Activated naive CD8-positive, alpha-beta T cell treated with anti-CD3 and anti-CD28 coated beads for 36 hours (primary cell): ENCODE measurements at places on chromosomes 12 and 14. TPM values are rescaled to one million over a fixed set of nuclear protein-coding genes. Genes with fewer than 3 reads are reported as not detected.

DNA sequence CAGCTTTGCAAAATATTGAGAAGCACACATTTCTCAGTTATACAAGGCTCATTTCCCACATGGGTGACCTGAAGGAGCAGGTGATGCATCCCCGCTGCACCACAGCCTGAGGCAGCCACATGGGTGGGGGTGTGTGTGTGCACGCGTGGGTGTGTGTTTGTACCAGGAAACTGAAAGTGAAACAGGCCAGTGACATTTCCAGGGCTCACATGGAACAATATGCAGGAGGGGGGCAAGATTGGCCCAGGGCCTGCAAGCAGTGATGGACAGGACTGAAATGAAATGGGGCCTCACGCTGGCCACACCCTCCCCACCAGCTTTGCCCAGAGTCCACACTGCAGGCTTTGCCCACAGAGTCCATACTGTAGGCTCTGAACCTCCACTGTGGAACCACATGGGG lies 154.2 kb upstream of the PARP11 start:
- no peaks in the 10 kb centered on the region for H3K27me3 ChIP-seq
- peaks cover 34% of the 10 kb centered on the region for H3K4me1 ChIP-seq
- peak overlapping the region; percentile 77 for H3K27ac ChIP-seq
- H3K36me3 ChIP-seq, result no peaks in the 10 kb centered on the region
- no peak overlapping the region for H3K4me3 ChIP-seq

GRCh38 chr12:125028106-125028505 lies 34.7 kb downstream of the BRI3BP start:
- no peak overlapping the region for H3K4me3 ChIP-seq
- no peaks in the 10 kb centered on the region for H3K4me1 ChIP-seq
- peaks cover 12% of the 10 kb centered on the region for H3K36me3 ChIP-seq
- DNase-seq, result no peak
- H3K27ac ChIP-seq, result no peak overlapping the region

GRCh38 chr14:104195878-104196277 lies 57.5 kb downstream of the KIF26A start:
- no peak overlapping the region for H3K4me3 ChIP-seq
- H3K27ac ChIP-seq, result no peak overlapping the region
- no peaks in the 10 kb centered on the region for H3K36me3 ChIP-seq
- no peaks in the 10 kb centered on the region for H3K27me3 ChIP-seq
- H3K4me1 ChIP-seq, result peaks cover 4% of the 10 kb centered on the region

- no peaks in the 10 kb centered on the region for H3K4me1 ChIP-seq
Measured at GRCh38 chr12:80714846-80715245, 1.9 kb upstream of the MYF5 start.

- no peak overlapping the region for H3K27ac ChIP-seq
- H3K36me3 ChIP-seq, result no peaks in the 10 kb centered on the region
- DNase-seq, result no peak
- no peak overlapping the region for H3K4me3 ChIP-seq
- H3K4me1 ChIP-seq, result no peaks in the 10 kb centered on the region
Measured at GRCh38 chr12:131818821-131819585, 9.2 kb upstream of the MMP17 start.

DNA sequence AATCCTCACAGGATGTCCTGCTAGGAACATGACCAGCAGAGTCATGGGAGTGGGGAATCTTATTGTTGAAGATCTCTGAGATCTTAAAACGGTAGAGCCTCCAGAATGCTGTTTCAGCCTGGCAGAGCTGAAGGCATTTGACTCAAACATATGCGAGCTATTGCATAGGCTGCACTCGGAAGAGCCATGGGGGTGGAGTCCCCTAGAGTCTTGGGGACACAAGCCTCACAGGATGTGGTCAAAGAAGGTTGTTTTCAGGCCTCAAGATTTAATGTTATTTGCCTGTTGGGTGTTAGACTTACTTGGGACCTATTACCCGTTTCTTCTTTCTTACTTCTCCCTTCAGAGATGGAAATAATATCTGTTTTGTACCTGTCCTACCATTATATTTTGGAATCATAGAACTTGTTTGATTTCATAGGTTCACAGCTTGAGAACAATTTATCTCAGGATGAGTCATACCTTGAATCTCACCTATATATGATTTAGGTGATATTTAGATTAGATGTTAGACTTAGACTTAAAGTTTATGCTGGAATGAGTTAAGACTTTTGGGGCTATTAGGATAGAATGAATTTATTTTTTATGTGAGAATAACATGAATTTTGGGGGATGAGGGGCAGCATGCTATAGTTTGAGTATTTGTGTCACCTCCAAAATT lies 172.2 kb upstream of the ATP2B1 start:
- H3K4me3 ChIP-seq, result peak overlapping the region; percentile 9
- H3K36me3 ChIP-seq, result peaks cover 15% of the 10 kb centered on the region
- DNase-seq, result peak; percentile 48
- H3K27me3 ChIP-seq, result no peaks in the 10 kb centered on the region
- H3K4me1 ChIP-seq, result peaks cover 53% of the 10 kb centered on the region

Gene CPNE6
- total RNA-seq, result not detected

- H3K4me3 ChIP-seq, result no peak overlapping the region
- no peak for DNase-seq
- no peaks in the 10 kb centered on the region for H3K27me3 ChIP-seq
- peaks cover 23% of the 10 kb centered on the region for H3K36me3 ChIP-seq
- H3K4me1 ChIP-seq, result no peaks in the 10 kb centered on the region
- H3K27ac ChIP-seq, result no peak overlapping the region
Measured at GRCh38 chr14:67768219-67768618, 48.2 kb downstream of the ZFYVE26 start.

Gene LGR5
- not detected for total RNA-seq

GRCh38 chr12:121112496-121112895 lies 20.2 kb upstream of the P2RX7 start:
- no peak overlapping the region for H3K4me3 ChIP-seq
- H3K36me3 ChIP-seq, result no peaks in the 10 kb centered on the region
- H3K27me3 ChIP-seq, result no peaks in the 10 kb centered on the region
- no peaks in the 10 kb centered on the region for H3K4me1 ChIP-seq

GRCh38 chr14:51507906-51508511 lies 143.7 kb upstream of the FRMD6 start:
- H3K36me3 ChIP-seq, result no peaks in the 10 kb centered on the region
- DNase-seq, result no peak
- H3K27me3 ChIP-seq, result peaks cover 24% of the 10 kb centered on the region
- H3K4me3 ChIP-seq, result no peak overlapping the region
- H3K27ac ChIP-seq, result no peak overlapping the region
- no peaks in the 10 kb centered on the region for H3K4me1 ChIP-seq

GRCh38 chr12:105067511-105068031 lies 16.7 kb downstream of the ALDH1L2 start:
- DNase-seq, result no peak
- peaks cover 12% of the 10 kb centered on the region for H3K27me3 ChIP-seq
- no peak overlapping the region for H3K27ac ChIP-seq
- no peaks in the 10 kb centered on the region for H3K4me1 ChIP-seq

- peaks cover 3% of the 10 kb centered on the region for H3K27me3 ChIP-seq
- DNase-seq, result no peak
- no peak overlapping the region for H3K4me3 ChIP-seq
- no peaks in the 10 kb centered on the region for H3K4me1 ChIP-seq
Measured at GRCh38 chr12:97557116-97557515, 94.5 kb downstream of the RMST start.

GRCh38 chr12:749751-750270 lies 2.6 kb upstream of the WNK1 start:
- H3K4me3 ChIP-seq, result peak overlapping the region; percentile 66
- peak overlapping the region; percentile 76 for H3K27ac ChIP-seq
- no peak for DNase-seq
- H3K36me3 ChIP-seq, result peaks cover 13% of the 10 kb centered on the region
- H3K4me1 ChIP-seq, result peaks cover 11% of the 10 kb centered on the region

GRCh38 chr14:72892103-72892878 lies 1.6 kb downstream of the DPF3 start:
- peaks cover 16% of the 10 kb centered on the region for H3K4me1 ChIP-seq
- H3K27ac ChIP-seq, result no peak overlapping the region
- H3K27me3 ChIP-seq, result peaks cover 49% of the 10 kb centered on the region
- peak; percentile 22 for DNase-seq

Gene AP5M1
- total RNA-seq, result 36.9 TPM

Gene GPR137C
- total RNA-seq, result 0.32 TPM

DNA sequence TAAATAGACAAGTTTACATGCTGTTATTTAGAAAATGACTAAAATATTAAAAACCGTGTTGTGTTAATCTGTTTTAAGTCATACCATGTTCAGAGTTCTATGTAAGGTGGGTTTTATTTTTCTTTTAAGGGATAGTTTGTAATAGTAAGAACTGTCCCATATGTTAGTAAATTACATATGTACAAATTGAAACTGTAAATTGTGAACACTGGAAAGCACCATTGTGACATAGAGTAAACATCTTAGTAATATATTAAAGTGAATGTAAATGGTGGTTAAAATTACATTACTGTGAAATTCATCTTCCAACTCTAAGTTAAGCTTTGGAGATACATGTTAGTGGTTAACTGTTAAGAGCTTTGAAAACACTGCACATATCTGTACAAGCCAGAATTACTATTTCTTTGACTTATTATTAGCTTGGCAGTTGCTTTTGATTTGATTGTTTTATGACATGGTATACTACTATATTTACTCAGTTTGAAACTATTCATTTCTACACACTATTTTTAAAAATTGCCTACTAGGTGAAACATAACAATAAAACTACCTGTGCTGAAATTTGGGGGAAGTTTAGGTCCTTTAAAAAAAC lies 27.4 kb upstream of the DIP2B start:
- H3K4me1 ChIP-seq, result no peaks in the 10 kb centered on the region
- H3K4me3 ChIP-seq, result no peak overlapping the region
- no peaks in the 10 kb centered on the region for H3K27me3 ChIP-seq
- H3K36me3 ChIP-seq, result peaks cover 15% of the 10 kb centered on the region
